AG08396 (cell line): ENCODE measurements at places on chromosomes 16 and 17.

GRCh38 chr17:79851461-79851817 lies 12.2 kb upstream of the CBX4 start:
- DNase-seq, result no peak

GRCh38 chr16:68444056-68444657 lies 4.2 kb downstream of the SMPD3 start:
- peak; percentile 39 for DNase-seq

DNA sequence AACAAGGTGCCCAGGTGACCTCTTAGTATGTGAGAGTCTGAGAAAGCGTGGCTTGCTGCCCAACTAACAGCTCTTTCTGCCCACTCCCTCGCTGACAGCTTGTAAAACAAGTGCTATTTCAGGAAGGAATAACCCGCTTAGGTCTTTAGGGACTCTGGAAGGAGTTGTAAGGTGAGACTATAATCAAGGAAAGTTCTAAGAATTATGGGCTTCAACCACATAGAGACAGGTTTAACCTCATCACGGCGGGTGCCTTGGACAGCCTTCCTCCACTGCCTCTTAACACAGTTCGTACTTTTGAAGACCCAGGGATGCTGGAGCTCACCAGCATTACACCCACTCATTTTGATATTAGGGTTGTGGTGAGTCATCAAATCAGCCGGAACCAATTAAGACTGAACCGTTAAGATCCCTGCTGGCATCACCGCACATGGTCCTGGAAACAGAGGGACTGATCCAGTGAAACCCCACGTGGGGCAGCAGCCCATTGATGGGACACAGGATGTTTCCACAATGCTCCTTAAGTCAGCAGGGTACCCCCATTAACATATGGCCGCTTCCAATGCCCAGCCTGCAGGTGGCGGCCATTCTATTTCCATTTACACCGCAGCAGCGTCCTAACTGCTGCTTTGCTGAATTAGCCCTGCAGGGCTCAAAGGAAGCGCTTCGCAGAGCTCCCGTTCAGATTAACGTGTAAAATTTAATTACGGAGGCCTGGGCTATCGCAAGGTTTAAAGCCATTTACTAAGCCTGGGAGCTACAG lies 176.6 kb upstream of the SDK2 start:
- DNase-seq, result no peak

GRCh38 chr17:54903375-54903774 lies 2.7 kb downstream of the TOM1L1 start:
- DNase-seq, result no peak

GRCh38 chr16:5451641-5452040 lies 354.0 kb upstream of the EEF2KMT start:
- DNase-seq, result no peak

- peak; percentile 67 for DNase-seq
Measured at GRCh38 chr16:4032768-4033167, 83.5 kb downstream of the ADCY9 start.

DNA sequence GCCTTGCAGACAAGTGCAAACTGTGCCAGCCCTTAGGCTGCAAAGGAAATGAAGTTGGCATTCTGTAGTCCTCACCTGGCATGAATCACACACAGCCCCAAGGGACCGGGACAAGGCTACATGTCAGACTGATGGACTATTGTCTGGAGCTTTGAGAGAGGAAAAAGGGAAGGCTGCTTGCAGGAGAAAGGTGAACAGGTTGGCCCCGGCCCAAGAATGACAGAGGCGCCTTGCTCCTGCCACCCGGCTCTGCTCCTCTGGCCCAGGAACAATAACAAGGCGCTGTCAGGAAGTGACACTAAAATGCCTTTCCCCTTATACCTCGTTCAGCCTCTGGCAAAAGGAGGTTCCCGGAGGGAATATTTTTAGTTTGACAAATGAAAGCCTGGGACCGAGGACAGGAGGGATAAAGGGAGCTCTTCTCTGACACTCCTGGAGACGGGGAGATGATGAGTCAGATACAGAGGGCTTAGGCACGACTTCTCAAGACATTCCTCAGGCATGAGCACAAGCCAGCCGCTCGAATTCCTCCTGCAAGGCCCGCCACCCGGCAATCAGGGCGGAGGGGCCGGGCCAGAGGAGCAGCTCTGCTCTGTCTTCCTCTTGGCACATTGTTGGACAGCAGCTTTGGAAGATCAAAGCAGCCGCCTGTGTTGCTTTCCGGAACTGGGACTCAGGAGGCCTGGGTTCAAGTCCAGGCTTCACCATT lies 105.8 kb downstream of the NOG start:
- peak; percentile 94 for DNase-seq
